ENCODE measurements at places on chromosomes 16 and 17.

- DNase-seq: no peak
These were observed 52.9 kb downstream of the TTC19 start for GRCh38 chr17:16052486-16052885.

DNA sequence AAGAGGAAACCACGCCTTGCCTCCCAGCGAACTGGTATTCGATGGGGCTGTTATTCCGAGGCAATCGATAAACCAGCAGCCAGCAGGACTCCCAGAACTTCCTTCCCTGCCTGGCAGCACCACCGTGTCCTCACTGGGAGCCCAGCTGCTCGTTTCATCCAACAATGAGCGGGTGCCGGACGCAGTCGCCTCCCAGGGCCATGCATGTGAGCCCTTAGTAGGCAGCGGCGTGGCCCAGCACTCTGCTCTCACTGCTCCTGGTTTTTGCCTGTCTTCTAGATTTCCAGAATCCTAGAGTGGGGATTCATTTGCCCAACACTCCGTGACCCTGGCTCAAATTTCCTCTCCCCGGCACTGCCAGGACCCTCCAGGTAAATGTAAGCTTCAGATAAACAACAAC is 29.1 kb upstream of the RASD1 start:
- DNase-seq: no peak

DNA sequence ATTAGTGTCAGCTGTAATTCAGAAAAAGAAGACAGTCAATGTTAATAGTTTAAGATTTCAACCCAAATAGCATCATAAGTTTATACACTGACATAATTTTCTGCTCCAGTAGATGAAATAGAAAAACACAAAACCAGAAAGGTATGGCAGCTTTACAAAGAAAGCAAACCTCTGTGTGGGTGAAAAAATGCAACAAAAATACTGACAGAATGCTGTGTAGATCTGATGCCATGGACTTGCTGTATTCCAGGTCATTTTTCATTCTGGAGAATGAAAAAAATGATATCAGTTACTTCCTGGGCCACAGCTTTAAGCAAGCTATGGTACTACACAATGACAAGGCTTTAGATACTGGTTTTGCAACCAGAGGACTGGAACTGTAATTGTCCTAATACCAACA is 116.0 kb downstream of the MAP2K4 start:
- no peak for DNase-seq

DNA sequence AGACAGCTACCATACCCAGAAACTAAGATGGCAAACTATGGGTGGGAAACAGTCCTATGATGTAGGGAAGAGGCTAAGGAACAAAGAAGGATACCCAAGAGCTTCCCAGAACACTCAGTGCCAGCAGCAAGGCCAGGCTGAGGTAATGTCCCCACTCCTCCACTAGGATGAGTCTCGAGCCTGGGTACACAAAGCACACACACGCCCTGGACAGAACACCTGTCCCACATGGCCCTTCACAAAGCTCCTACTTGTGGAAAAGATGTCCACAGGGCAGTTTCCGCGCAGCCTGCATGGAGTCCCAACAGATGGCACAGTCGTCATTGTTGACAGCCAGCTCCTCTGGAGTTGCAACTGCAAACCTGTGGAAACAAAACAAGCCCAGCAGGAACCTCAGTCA is 23.9 kb downstream of the AMFR start:
- DNase-seq: no peak

DNA sequence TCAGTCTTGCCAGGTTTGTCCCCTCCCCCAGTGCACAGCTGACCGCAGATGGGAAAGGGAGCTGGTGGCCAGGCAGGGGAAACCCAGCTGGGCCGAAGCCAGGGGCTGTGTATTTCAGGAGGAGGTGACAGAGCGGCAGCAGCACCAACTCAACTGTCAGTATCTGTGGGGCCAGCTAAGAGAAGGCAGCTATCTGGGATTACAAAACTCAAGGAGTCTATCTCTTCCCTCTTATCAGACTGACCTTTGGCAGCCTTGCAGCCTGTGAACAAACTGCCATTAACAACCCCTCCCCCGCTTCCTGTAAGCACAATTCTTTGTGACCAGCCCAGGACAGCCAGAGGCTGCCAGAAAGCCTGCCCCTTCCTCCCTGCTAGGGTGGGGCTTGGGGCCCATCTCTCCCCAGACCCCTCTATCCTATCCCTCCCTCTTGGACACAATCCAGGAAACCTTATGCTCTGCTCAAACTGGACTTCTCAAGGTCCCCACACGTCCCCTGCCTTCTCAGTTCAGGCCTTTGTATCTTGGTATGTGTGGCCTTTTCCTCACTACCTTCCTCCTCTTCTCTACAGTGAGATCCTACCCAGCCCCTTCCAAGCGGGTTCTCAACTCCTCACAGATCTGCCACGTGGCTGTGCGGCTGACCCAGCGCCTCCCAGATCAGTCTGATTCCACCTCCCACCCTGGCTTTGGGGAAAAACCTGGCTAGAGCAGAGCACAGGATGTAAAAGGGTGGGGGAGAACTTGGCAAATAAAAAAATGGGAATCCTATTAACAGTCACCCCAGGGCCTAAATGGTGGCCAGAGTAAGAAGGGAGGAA is 10.5 kb downstream of the ST3GAL2 start:
- DNase-seq: peak; percentile 52

- DNase-seq: no peak
These were observed 22.8 kb downstream of the FAM117A start for GRCh38 chr17:49741009-49741691.

DNA sequence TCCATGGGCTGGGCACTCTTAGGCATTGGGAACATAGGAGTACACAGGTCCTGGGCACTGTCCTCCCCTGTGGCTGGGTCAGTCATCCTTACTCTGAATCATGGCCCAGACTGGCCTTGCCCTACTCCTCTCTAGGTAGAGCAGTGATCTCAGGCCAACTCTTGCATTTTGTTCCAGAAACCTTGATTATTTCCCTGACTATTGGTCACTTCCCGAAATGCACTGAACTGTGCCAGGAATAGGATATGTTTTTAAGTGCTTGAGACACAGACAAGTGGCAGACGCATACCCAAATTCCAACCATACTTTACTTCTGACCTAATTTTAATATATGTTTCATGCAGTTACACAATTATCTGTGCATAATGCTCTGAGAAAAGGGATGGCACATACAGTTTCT is 10.3 kb downstream of the KRABD2 start:
- DNase-seq: no peak

Data from midbrain (tissue), 1 donor.